ENCODE measurements at places on chromosomes 2 and 18.

DNA sequence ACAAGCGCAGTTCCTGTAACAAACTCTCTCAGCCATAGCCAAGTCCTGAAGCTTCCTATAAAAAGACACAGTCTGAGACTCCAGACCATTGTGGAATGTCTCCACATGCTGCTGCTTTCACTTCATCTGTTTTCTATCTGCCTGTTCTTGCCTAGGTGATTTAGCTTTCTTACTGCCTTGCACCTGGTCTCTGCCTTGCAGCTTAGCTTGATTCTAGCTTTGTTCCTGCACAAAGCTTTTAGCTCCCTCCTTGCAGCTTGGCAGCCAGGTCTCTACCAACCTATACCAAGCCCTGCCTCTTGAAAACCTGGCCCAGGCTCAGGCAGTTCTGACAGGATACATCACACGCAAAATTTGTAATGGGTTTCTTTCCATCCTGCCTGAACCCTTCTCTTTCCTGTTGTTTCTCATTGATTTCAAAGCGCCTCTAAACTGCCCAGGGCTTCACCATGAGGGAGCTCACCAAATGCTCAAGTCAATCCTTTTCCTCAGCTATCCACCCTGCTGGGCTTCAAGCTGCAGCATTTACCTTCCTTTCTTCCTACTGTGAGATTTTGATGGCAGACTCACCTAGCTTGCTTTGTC is 941.3 kb upstream of the NXPH2 start:
- DNase-seq = no peak

DNA sequence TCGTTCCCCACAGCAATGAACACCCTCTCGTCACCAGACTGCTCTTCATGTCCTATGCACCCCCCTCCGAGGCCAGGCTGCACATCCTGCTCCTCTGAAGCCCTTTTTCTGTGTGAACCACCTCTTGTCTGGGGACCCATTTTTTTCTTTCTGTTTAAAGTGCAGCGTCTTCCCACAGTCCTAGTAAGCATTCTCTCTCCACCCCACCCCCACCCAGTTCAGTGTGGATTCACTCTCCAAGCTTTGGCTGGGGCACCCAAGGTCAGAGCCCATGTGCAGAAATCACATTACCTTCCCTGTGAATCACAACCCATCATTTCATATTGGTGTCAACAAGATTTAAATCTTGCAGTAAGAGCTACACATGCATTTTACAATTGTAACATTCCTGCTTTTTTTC is 26.4 kb upstream of the PKDCC start:
- DNase-seq = peak; percentile 41

DNA sequence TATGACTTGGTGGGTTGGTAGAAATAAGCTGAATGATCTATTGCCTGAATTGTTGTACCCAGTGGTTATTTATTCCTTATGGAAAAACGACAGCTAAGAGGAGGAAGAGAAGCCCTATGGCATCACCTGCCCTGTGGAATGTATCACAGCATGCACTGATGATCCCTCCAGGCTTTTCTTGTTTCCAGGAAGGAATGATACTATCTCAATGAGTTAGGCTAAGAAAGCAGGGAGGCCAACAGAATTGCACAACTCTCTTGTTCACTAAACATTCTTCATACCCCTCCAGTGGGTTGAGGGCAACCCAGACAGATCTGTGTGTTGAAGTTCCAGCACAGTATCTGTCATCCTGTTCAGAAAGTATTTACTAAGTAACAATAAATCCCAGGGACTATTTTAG is 1001.7 kb upstream of the GYPC start:
- no peak for DNase-seq

- no peak for DNase-seq
Observed at GRCh38 chr2:206028101-206028500, 57.9 kb downstream of the INO80D start.

GRCh38 chr2:190506666-190507065 is 27.9 kb downstream of the NEMP2 start:
- DNase-seq = no peak

Measured in fibroblast of the aortic adventitia (primary cell).